Stimulated activated CD8-positive, alpha-beta memory T cell treated with anti-CD3 and anti-CD28 coated beads, Interleukin-12 subunit alpha, Interleukin-12 subunit beta, amount 100 ng/mL, for 1 hour (primary cell): ENCODE measurements at places on chromosomes 4 and X.

DNA sequence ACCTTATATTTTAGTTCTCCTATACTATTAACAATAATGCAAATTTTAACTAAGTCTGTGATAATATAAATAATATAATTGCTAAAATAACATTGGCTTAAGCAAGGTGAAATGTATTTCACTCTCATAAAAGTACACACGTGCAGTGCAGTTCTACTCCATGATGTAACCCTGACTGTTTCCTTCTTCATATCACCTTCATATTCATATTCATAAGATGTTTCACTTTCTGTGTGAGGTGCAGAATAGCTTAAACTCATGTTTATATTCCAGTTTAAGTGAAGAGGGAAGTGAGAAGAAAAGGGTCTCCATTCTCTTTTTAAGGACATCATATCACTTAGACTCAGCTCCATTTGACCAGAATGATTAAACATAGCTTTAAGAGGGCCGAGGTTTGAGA, 1810.0 kb upstream of the PCDH10 start:
- DNase-seq = no peak

GRCh38 chr4:3670521-3671519, 95.4 kb upstream of the ADRA2C start:
- DNase-seq = no peak

- no peak for DNase-seq
Measured at GRCh38 chr4:18749391-18749790, 727.8 kb upstream of the LCORL start.

DNA sequence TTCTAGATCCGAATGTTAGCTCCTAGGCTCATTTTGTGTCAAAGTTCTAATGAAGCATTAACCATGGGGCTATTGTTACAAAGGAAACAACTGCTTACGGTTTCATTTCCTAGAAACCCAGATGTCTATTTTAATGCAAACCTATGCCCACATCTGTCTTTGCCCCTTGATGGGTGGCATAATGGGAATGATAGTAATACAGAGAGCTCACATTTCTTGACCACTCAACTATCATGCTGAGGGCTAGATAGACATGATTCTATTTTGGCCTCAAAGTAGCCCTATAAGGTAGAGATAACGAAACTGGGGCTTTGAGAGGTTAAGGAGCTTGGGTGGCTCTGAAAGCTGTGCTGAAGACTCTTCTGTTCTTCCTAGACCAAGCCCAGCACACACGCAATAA, 1.9 kb downstream of the TLR7 start:
- no peak for DNase-seq

GRCh38 chr4:119113033-119113655, 22.5 kb upstream of the MYOZ2 start:
- DNase-seq = no peak

DNA sequence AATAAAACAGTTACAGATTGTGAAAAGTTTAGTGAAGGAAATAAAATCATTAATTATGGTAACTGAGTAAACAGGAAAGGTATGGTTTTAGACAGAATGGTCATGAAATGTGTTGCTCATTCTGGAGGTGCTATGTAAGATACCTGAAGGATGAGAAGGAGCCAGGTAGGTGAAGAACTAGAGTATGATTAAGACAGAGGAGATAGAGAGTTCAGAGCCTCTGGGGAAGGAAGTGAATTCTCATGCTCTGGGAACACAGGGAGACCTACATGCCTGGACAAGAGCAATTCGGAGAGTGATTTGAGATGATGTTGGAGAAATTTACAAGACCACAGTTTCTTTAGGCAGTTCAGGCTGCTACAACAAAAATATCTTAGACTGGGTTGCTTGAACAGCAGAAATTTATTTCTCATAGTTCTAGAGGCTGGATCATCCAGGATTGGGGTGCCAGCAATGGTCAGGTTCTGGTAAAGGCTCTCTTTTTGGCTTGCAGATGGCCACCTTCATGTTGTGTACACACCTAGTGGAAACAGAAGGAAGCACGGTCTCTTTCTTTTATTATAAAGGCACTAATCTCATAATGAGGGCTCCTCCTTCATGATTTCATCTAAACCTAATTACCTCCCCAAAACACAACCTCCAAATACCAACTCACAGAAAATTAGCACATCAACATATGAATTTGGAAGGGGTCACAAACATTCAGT, 1416.1 kb downstream of the PCDH7 start:
- DNase-seq = no peak

- no peak for DNase-seq
Measured at GRCh38 chr4:141464366-141464765, 172.0 kb upstream of the IL15 start.

- no peak for DNase-seq
Measured at GRCh38 chr4:137534516-137534915, 2.2 kb upstream of the PCDH18 start.

DNA sequence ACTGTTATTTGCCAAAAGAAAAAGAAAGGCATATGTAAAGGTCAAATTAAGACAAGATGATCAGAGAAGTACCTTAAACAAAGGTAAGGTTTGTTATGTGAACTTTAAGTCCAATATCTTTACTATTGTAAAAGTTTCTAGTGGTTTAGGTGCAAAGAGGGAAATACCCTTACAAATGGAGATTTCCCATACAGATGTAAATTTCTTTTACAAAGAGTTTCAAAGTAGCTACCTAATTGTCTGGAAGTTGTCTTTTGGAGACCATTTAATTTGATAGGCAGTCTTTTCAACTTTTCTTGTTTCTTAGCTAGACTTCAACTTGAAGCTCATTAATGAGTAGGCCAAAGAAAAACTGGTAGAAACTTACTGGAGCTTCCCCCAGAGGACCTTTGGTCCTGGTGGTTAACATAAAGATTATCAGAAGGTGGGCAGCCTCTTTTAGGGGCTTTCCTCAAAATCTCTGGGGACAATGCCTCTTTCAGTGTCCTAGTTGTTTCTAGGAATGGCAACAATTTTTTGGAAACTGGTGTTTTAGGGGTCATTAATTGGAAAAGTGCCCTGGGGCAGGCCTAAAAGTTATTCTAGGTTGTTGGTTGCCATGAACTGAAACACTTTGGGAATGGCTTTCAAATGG, 297.3 kb downstream of the GUCY2F start:
- DNase-seq = no peak

GRCh38 chr4:5979981-5980380, 38.2 kb downstream of the C4orf50 start:
- no peak for DNase-seq

DNA sequence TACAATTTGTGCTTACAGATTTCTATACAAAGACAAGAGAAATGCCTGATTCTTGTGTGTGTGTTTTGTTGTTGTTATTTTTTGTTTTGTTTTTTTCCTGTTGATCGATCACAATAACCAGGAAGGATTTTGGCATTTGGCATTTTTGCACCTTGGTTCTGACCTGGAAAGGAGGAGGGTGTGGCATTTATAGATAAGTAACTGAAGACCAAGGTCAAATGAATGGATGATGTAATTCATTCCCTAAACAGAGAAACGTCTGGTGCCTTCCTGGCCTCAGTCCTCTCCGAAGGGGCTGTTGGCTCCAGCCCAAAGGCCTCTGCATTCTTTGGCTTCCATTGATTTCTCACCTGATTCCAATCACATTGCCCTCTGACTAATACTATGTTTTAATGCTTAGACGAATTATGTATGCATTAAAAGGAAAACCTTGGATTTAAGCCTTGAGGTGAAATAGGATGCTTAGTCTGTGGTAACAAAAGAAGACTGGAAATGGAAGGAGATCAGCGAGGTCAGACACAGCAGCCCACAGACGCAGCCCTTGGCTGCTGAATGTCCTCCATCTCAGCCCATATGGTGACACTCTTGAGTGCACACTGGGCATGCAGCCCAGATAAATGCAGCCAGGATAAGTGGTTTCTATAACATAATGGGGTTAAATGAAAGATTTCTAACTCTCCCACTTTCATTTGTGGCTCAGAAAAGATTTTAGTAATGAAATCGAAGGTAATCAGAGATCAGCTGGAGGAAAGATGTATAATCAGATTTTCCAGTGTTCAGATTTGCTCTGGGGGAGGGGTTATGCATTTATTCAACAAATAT, 60.5 kb upstream of the TRIM2 start:
- DNase-seq = no peak
